ENCODE measurements at places on chromosomes 1 and 21.

- DNase-seq = no peak
Measured at GRCh38 chr1:2944705-2945104, 76.6 kb upstream of the ACTRT2 start.

DNA sequence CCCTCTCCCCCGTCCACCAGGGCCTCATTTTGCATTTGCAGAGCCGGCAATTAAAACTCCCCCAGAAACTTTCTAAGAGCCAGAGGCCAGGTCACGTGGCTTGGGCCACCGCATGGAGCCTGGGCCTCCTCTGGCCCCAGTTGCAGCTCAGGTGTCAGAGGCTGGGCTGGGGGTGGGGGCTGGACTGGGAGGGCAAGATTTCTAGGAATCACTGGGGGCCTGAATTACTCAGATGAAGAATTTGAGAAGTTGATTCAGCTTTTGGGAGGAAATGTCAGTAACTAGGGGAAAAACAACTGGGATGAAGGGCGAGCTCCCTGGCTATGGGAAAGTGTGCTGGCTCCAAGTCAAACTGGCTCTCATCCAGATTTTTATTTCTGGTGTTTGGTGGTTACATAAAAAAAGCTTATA, 151.0 kb downstream of the CDC7 start:
- DNase-seq = no peak

- DNase-seq = no peak
Measured at GRCh38 chr1:25460020-25460419, 29.3 kb downstream of the MACO1 start.

- no peak for DNase-seq
Measured at GRCh38 chr1:198492872-198493271, 47.6 kb downstream of the ATP6V1G3 start.

DNA sequence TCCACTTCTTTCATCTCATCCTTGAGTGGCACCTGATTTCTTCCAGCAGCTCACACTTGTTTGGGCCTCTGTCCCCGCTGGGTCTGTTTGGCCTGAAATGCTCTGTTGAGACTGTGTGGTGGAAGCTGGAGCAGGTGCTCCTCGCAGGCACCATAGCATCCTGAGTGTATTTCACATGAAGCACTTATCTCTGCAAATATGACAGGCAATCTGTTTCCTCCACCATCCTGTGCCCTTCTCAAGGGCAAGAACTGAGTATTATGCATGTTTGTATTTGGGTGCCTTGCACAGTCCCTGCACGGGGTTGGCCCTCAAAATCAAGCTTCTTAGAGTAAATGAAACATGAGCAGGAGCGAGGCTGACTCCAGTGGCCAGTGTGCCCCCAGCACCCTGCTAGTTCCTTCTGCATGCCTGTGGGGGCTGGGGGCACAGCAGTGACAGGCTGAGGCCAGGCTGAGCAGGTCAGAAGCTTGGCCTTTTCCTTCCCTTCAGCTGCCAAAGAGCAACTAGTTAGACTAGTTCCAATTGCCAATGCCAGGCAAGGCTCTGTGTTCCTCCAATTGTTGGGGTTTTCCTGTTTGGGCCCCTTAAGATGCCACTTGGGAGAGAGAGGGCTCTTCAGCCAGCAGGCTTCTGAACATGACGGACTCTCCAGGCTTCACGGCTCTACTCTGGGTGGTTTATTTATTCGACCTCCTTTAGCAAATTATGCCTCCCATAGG, 129.6 kb upstream of the ATP1A1 start:
- DNase-seq = no peak
